Activated CD8-positive, alpha-beta T cell treated with anti-CD3 and anti-CD28 coated beads, Interleukin-2, amount 10 ng/mL, durations not matched to agents 7 days and 5 days (primary cell): ENCODE measurements at places on chromosomes 7 and 10. TPM values are rescaled to one million over a fixed set of nuclear protein-coding genes. Genes with fewer than 3 reads are reported as not detected.

GRCh38 chr7:134446923-134447322 lies 12.0 kb downstream of the AKR1B1 start:
- no peak for DNase-seq

DNA sequence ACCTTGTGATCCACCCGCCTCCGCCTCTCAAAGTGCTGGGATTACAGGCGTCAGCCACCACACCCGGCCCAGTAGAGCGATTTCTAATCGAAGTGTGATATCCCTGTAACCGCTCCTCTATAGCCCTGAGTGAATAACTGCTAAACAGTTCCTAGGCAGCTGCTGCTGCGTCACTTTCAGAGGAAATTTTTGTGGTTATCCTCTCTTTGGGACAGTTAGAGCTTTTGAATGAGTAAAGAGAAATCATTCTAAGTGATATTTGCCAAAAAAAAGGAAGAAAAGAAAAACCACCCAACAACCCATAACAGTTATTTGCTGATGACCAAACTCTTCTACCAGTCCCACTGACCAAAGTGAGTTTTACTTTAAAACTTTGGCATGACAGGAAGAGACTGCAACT lies 59.9 kb downstream of the MKX start:
- no peak for DNase-seq

DNA sequence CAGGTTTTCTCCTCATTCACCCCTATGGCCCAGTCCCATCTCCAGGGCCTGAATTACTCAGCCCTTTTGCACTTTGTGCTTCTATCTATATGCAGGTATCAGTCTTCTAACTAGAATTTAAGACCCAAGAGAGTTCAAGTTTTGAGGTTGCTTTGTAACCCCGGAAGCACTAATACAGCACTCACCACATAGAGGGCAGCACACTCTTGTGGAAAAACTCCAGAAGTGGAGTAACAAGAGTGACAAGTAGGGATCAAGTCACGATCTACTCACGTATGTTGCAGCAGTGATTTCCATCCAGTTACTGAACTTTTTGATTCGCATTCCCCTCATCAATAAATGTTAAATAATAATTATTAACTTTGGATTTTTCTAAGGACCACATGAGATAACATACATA lies 151.0 kb downstream of the CHCHD3 start:
- no peak for DNase-seq

DNA sequence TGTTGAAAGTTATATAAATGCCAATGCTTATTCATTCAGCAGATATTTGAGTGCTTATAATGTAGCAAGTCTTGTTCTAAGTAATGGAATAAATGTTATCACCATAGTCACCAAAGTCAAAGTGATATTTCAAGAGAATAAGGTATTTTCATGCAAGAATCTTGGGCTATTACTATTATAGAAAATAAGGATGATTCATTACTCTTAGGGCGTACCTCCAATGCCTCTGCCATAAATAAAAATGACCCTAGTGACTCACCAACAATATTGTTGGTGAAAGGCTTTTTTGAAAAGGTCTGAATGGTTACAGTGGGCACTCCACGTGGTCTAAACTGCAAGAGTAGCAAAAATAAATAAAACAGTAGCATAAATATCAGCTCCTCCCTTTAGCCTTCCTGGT lies 68.4 kb downstream of the RALA start:
- DNase-seq = no peak

DNA sequence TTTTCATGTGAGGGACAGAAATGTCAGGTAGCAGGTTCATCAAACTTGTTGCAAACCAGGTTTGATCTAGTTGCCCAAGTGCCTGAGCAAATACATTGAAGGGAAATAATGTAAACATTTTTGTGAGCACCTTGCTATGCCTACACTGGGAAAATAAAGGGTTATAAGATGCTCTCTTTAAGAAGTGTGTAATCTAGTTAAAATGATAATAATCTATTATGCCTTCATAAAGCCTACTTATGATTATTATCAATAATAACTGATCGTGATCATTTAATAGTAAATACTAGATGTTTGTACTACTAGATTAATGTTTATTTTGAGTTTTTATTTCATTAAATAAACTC lies 1.9 kb upstream of the TMEM229A start:
- DNase-seq = no peak

- no peak for DNase-seq
Measured at GRCh38 chr10:97805949-97806348, 34.1 kb upstream of the SFRP5 start.

LAMB1 gene
- total RNA-seq = not detected

DNA sequence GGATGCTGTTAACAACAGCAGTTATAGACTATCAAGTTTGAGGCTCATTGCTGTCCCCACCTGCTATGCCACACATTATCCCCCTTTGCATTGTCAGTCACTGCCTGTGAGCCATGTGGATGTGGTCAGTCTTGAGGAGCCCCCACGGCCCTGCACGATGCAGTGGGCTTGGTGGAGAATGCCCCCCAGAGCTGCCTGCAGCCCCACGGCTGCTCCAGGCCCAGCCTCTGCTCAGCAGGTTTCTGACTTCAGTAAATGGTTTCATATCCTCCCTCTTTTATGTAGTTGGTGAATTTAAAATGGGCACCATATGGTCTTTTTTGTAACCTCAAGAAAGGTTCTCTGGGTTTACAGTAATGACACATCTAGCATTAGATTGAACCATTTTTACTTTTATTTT lies 164.1 kb downstream of the EBF3 start:
- no peak for DNase-seq

DNA sequence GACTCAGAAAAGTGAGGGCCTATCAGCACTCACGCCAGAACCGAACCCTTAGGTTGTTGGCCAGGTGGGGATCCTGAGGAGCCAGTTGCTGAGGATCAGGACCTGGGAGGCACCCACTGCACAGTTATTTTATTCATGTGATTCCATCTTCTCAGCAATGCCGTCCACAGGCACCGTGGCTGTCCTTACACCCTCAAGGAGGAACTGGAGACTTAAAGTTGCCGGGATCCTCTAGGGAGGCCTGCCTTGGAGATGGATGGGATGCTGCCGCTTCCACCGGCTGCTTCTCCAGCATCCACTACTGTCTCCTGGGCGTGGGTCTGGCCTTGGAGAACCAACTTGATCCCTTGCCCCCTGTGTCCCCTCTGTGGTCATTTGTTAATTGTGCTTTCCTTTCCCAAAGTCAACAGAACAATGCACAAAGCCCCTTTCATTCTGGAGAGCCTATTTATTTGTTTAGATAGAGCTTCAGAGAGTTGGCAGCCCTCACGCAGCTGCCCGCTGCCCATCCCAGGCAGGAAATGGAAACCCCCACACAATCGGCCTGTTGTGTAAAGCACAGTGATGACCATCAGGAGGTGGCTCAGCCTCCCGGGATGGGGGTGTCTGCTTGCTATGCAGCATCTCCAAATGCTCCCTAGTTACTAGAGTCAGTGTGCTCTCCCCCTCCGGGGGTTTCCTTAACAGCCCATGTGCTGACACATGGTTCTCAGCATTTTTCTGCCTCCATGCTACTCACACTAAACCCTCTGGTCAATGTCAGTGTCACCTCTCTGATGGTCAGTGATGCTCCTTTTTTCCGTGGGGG lies 52.9 kb upstream of the IGFBP3 start:
- no peak for DNase-seq

IFIT1B gene
- total RNA-seq = not detected

GRCh38 chr7:18177129-18177814 lies 149.6 kb upstream of the PRPS1L1 start:
- no peak for DNase-seq

GRCh38 chr7:148214101-148214500 lies 376.5 kb upstream of the C7orf33 start:
- no peak for DNase-seq
